NCI-H510A (cell line): ENCODE measurements at places on chromosomes 3 and 15.

DNA sequence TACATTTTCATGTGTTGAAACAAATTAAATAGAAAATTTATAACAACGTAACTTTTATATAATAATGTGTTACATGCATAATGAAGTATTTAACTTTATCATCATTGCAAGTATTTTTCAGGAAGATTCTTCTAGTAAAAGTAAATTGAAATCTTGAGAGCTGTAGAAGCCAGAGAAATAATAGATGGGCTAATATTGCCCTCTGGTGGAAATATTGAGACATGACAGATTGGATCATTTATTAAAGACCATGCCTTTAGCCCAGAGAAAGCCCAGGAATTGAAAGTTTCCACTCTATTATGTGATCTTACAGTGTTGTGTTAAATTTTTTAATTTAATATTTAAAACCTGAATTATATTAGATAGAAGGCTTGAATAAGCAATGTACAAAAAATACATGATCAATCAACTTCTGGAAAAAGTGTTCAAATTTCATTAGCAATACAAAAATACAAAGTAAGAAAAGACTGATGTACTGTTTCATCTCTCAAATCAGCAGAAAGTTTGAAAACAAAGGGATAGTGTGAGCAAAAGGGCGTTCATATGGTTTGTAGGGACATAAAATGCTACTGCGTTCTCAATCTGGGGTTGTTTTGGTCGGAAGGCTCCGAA lies 52.7 kb upstream of the SPTSSB start:
- DNase-seq, result no peak

GRCh38 chr15:47505712-47506328 lies 211.5 kb upstream of the SEMA6D start:
- DNase-seq, result no peak

DNA sequence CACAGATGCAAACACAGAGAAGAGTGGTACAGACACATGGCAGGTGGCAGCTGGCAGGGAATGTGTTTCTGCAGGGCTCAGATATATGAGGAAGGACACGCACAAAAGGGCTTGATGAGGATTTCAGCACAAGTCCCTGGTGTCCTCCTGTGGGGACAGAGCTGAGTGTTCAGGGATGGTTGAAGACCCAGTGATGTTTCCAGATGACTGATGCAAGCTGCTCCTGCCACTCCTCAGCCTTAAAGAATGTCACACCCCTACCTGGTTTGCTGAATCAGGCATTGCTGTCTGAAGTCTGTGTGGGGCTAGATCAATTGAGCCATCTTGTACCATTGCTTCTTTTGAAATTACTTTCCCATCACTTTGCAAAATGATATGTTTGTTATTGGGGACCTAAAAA lies 40.2 kb downstream of the TNFAIP8L3 start:
- no peak for DNase-seq

GRCh38 chr3:110016235-110016815 lies 679.0 kb upstream of the DPPA4 start:
- no peak for DNase-seq

GRCh38 chr3:52229656-52230055 lies 4.2 kb upstream of the TLR9 start:
- no peak for DNase-seq

DNA sequence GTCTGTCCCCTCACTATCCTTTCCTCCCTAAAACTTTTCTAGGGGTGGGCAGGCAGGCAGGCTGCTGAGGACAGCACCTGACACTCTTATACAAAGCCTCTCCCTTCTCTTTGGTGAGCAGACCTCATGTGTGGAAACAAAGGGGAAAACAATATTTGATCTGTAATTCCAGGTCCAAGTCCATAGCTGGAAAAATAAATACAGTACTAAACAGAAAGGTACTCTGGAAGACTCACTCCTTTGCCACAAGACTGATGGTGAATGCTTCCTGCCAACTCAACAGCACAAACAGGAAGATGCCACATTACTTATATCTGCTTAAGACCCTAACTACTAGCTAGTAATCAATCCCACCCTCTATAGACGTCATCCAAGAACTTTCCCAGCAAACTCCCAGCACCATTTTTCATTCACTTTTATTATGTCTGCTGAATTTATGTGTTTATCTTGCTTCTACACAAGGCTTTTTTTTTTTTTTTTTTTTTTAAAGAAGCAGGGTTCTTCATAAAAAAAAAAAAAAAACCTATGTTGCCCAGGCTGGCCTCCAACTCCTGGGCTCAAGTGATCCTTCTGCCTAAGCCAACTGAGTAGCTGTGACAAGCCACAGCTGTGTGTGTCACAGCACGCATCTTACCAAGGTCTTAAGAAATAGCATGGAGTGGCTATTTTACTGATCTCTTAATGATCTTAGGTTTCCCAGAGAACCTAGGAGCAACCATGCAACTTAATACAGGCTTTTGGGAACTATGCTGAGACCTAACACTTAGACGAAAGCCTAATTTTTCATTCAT lies 44.2 kb upstream of the CSPG5 start:
- no peak for DNase-seq

GRCh38 chr3:102156426-102156825 lies 278.4 kb upstream of the ZPLD1 start:
- DNase-seq, result no peak

- DNase-seq, result no peak
These were observed 55.8 kb downstream of the DAPK2 start for GRCh38 chr15:63990454-63990853.

- no peak for DNase-seq
These were observed 424.9 kb upstream of the ZNF385D start for GRCh38 chr3:22175947-22176346.

- DNase-seq, result no peak
These were observed 224.8 kb downstream of the SLCO3A1 start for GRCh38 chr15:92078270-92078669.

GRCh38 chr15:75199357-75199940 lies 2.2 kb upstream of the C15orf39 start:
- no peak for DNase-seq

GRCh38 chr3:74469151-74469550 lies 145.3 kb downstream of the CNTN3 start:
- no peak for DNase-seq

DNA sequence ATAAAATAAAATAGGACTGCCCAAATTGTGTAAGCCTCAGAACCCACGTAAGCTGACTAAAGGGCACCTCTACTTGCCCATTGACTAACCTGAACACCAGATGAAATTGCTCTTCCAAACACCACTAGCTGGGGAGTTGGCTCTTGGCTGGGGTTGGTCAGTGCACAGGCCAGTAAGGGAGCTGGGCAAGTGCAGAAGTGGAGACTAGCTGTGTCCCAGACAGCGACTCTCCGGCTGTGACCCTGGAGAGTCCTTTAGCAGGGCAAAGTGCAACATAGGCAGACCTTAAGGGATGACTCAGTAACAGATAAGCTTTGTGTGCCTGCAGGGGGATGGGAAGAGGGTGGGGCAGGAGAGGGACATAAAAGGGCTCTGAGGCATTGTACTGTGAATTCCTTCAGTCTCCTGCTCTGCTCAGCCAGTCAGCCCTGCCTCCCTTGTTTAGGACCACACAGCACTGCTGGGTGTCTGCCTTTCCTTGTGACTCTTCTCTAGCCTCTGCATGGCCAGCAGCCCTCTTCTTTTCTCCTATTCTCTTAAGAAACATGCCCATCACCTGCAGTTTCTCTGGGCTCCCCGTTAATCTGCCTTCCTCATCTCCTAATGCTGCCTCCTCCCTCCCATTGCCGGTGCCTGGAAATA lies 13.2 kb downstream of the NR1I2 start:
- no peak for DNase-seq

DNA sequence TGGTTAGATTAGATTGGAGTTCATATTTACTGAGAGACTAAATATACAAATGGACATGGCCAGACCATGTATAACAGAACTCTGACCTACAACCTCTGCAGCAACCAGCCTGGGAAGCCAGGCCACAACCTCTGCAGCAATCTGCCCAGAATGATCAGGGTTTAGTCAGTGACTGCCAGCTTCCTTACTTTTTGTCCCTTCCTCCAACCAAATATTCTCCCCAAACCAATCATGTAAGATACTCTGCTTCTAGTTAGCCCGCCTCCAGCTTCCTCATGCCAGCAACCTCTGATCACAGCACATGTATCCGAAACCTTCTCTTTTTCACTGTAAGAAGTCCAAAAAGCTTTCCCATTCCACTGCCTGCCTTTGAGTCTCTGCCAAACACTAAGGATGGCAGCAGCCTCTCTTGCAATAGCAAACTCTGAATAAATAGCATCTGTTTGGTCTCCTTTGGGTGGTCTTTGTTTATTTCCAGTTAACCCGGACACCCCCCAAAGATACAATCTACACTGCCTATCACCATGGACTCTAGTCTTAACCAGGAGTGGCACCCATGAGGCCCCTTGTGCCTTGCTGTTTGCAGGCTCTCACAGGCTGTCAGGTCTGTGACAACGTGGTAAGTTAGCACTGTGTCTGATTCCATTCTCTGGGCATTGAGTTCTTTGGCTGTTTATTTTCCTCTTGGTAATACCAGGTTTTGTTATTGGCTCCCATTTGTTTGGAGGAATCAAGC lies 102.2 kb downstream of the ERC2 start:
- DNase-seq, result no peak

GRCh38 chr15:51328926-51329325 lies 9.5 kb downstream of the CYP19A1 start:
- no peak for DNase-seq

DNA sequence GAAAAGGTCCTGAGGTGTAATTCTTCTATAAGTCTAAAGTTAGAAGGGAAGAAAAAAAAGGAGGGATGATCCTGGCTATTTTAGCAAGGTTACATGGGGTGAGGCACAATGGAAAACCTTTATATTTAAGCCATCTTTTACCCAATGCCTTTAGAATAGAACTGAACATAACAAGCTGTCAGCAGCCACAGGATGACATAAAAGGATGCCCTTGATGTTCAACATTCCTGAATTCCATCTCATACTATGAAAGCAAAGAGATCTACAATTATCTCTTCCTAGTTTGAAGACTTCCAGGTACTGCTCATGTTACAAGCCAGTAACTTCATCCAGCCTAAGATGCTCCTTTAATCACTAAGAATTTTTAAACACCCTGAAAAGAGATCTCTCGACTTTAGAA lies 26.9 kb downstream of the NEK10 start:
- DNase-seq, result no peak

GRCh38 chr15:26635105-26635504 lies 137.8 kb downstream of the GABRB3 start:
- no peak for DNase-seq

GRCh38 chr3:4061195-4061594 lies 242.0 kb upstream of the SETMAR start:
- DNase-seq, result no peak

DNA sequence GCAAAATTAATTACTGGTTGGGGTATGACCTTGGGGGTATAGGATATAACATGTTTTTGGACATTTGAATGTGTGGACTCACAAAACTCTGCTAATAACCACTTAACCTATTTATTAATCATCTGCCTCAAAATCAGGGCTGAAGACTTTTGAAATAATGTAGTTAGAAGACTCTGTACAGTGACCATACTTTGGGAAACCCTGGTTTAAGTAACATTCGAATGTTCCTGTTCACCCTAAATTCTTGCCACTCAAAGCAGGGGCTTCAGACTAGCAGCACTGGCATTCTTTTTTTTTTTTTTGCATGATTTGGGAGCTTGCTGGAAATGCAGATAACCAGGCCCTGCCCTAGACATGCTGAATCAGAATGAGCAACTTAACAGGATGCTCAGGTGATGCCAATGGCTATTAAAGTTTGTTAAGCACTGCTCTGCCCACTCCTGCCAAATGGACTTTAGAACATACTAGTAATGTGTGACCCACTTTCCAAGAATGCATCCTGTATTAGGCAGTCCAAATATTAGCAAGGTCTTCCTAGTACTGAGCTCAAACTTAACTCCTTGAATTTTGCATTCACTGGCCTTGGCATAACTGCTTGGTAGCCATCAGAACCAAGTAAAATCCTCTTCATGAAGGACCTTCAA lies 12.7 kb upstream of the ST3GAL6 start:
- no peak for DNase-seq

GRCh38 chr3:187210545-187211327 lies 13.4 kb downstream of the RTP1 start:
- no peak for DNase-seq

DNA sequence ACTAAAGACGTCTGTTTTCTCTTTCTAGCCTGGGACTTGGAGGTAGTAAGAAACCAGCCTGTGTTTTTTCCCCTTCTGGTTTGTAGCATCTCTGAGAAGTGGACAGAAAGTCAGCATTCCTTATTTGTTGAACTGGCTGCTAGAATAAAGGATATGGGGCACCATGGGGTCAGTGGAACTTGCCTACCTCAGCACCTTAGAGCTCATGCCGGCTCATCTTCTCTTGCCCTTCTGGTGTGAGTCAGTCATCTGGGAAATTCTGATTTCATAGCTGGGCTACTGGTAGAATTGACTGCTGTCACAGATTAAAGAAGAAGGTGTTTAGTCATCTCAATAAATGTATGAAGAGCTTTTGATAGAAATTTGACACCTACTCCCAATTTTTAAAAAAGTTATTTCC lies 202.7 kb upstream of the TOPAZ1 start:
- no peak for DNase-seq

- DNase-seq, result no peak
These were observed 155.4 kb upstream of the CCDC54 start for GRCh38 chr3:107221856-107222255.

- DNase-seq, result no peak
These were observed 31.1 kb upstream of the SUCLG2 start for GRCh38 chr3:67685499-67685898.
